Stimulated activated CD8-positive, alpha-beta memory T cell treated with anti-CD3 and anti-CD28 coated beads, Interleukin-2, amount 100 ng/mL, for 1 hour (primary cell): ENCODE measurements at places on chromosomes 16 and 17.

- no peak for DNase-seq
Observed at GRCh38 chr17:45705123-45706009, 78.8 kb upstream of the CRHR1 start.

DNA sequence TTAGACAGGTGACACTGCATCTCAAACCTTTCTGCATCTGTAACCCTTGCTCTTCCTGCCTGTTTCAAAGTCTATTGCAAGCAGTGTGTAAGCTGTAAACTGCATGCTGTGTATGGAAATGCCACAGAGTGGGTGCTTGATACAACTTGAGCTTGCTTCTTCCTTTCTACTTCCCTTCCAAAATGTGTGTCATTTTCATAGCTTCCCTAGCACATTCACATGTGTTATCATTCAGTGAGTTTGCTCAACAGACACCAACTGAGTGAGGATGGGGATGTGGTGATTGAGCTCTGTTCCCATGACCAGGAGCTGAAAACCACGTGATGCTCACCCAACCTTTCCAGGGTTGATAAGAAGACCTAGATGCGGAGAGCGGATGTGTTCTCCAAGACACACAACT is 111.1 kb downstream of the VAT1L start:
- DNase-seq, result no peak

- peak; percentile 40 for DNase-seq
Observed at GRCh38 chr16:50326835-50327465, 41.8 kb downstream of the BRD7 start.

DNA sequence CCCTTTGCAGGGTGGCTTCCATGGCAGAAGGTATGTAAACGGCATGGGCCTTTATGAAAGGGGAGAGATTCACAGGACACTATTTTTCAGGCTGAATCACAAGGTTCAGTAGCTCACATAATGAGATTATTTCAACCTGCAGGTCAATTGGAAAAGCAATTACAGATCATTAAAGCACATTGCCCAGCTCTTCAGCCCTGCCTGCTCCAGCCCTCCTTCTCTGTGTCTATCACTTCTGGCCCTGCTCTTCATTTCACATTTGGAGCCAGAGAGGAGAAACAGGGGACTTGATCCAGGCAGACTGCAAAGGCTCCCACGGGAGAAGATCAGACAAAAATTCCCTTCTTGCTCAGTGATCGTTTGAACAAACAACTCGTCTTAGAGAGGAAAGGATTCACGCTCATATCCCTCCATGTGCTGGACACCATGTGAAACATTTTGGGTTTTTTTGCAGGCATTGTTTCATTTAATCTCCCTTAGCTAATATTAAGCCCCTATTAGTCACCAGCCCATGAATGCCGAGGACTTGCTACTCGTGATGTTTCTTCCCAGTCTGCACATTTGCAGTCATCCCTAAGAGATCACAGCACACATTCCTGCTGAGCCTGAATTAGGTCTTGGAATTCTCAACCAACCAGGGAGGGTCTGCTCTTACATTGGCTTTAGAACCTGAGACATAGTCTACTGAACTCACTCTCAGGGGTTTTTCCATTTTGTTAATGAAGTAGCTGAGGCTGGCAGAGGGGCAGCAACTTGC is 443.9 kb upstream of the CCL2 start:
- no peak for DNase-seq

- DNase-seq, result peak; percentile 53
Observed at GRCh38 chr16:71882505-71883167, 1.3 kb downstream of the ZNF821 start.

GRCh38 chr16:397135-397661 is at the start of gene NME4:
TSS of gene NME4 (plus strand) at chr16:397199. CDS start at chr16:397223, 24 bp downstream.
- DNase-seq, result no peak

DNA sequence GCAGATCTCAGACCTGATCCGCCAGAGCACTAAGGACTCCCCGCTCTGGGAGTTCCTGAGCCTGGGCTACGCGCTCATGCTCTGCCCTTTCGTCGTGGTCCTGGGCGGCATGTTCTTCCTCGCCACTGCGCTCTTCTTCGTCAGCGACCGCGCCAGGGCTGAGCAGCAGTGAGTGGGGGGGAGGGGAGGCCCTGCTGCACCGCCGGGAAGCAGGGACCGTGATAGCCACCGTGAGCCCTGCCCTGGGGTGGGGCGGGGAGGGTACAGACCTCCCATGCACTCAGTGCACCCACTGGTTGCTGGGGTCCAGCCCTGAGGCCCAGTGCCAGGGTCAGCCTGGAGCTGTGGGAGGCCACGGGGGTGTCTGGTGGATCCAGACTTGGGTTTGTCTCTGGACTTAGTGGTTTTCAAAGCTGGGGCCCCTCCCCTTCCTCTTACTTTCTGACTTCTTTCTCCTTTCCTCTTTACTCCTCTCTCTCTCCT is 18.9 kb downstream of the MYBBP1A start:
- no peak for DNase-seq

- no peak for DNase-seq
Observed at GRCh38 chr17:52995881-52996280, 826.8 kb upstream of the KIF2B start.

DNA sequence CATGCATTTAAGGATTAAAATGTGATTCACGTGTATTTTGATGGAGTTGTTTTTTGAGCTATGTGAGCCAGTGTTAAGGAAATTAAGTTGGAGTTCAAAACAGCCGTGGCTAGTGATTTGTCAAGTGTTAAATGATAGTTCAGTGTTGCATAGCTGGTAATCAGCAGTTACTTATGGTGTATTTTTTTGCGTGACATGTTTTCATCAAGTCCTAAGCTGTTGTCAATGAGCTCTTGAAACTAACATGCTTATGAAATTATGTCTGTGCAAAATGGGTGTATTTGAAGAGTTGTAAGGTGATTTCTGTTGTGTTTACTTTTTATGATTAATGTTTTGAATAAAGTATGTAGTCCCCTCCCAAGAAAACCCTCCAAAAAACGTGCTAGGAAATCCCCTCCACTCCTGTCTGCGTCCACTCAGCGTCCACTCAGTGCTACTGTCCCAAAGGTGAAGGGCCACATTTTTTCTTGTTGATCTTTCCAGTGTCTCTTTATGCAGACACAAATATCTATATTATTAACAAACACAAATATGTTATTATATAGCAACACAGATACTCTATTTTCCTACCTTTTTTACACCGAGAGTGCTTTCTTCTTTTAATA is 30.0 kb downstream of the USP10 start:
- DNase-seq, result no peak

DNA sequence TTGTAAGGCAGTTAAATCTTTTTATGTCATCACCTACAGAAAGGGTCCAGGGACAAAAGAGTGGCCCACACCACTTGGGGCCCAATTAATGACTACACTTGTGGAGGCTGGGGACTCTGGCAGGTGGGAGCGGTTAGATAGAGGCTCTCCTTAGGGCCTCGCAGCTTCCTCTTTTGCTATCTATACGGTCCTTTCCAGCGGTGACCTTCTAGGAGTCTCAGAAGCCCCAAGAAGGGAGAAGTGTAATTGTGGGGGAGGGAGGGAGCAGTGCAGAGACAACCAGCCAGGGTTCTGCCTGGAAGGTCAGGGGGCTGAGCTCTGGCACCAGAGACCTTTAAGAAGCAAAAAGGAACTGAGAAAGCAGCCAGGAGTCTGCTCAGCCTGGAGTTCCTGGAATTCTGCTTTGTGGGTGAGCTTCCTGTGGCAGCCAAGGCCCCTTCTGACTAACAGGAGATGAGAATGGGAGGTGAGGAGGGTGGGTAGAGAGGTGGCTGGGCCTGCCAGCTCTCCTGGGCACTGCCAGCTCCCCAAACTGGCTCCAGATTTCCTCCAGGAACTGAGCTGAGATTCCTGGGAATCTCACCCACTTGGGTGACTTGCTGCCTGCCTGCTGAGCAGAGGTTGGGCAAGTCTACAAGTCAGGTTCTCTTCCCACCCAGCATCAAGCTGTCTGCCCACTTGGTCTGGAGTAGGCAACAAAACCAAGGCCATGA is 16.3 kb upstream of the MAP3K14 start:
- DNase-seq, result no peak

- DNase-seq, result peak; percentile 5
Observed at GRCh38 chr16:83215406-83216001, 588.7 kb downstream of the CDH13 start.

DNA sequence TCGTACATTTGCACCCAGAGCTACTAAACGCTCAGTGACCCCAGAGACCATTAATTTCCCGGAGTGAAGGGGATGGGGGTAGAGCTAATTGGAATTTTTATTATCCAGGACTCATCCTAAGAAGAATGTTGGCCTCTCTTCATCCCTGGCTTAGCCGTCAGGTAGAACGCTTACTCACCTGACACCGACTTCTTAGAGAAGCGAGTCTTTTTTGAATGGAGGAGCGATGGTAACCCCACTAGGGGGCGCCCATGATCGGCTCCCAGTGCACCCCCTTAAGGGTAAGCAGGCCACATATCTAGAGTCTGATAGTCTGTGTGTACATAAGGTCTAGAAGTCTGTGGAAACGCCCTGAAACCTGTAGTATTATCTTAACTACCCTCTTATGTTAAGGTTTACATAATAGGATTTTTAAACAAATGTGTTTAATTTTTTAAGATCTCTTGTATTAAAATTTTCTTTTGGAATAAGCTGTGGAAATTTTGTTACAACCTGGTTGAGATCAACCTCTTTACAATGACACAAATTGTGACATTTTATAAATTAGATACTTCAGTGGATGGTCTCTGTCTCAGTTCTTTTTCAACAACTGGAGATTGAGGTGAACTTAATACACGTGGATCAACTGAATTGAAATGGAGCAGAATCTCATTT is 229.8 kb downstream of the CPPED1 start:
- peak; percentile 23 for DNase-seq

GRCh38 chr16:90053902-90054500 is 23.1 kb downstream of the PRDM7 start:
- no peak for DNase-seq

- DNase-seq, result no peak
Observed at GRCh38 chr17:4206962-4207361, 56.8 kb downstream of the ANKFY1 start.

GRCh38 chr16:9308356-9308801 is 216.9 kb downstream of the HAPSTR1 start:
- no peak for DNase-seq

- DNase-seq, result no peak
Observed at GRCh38 chr17:28492352-28493310, 13.5 kb upstream of the FOXN1 start.

GRCh38 chr17:14793237-14793636 is 471.9 kb downstream of the PMP22 start:
- no peak for DNase-seq

DNA sequence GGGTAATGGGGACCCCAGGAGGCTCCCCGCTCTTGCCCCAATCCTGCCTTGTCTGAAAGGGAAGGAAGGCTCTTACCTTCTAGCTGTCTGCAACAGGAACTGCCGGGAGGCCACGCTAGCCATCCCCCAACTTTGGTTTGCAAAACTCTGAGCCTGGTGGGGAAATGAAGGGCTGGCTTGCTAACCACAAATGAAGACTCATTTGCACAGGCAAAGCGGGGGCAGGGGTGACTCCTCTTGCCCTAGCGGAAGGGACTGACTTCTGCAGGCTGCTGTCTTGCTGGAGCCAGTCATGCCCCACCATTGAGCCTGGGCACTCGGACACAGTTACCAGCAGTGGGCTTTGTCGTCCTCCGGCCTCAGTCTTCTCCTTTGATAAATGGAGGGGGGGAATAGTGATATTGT is 52.6 kb downstream of the PLCG2 start:
- DNase-seq, result peak; percentile 38

DNA sequence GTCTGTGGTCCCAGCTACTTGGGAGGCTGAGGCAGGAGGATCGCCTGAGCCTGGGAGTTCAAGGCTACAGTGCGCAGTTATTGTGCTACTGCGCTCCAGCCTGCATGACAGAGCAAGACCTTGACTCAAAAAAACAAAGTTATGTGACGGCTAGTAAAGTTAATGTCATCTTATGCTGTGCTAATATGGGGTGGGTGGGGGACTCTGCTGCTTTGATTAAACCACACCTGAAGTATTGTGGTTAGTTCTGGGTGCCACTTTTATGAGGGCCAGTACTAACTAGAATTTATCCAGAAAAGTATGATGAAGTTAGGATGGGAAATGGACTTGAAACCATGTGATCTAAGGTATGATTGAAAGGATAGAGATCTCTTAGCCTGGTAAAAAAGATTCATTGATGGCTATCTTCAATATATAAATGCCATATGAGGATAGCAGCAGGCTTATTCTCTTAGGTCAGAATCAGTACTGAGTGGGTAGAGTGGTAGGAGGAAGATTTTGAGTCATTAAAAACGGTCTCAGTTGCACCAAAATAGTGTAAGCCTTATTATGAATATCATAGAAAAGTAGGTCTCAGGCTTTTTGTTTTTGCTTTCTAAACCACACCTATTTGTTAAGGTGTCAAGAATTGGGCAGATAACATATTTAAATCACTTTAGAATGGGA is 5.6 kb downstream of the WSB1 start:
- no peak for DNase-seq
